ENCODE measurements at places on chromosomes 13 and 19.

GRCh38 chr19:1134431-1134830 is 30.6 kb downstream of the GPX4 start:
- DNase-seq, result peak; percentile 41

DNA sequence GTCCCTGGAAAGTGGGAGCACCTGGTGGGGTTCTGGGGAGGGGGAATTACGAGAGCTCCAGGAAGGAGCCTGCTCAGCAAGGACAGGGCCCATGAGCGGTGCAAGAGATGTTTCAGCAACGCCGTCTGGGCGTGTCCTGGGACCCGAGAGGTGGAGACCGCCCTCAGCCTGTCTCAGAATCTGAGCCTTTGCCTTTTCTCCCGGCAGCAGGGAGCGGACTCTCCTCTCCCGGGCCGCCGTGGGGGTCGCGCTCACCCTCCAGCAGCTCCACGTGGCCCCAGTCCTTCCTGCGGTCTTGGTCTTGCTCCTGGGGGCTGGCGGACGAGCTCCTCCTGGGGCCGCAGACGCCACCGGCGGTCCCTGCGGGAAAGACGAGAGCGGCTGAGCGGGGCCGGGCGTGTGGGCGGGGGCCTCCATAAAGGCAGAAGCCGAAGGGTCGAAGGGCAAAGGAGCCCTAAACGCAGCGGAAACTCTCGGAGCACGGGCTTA is 714 bp downstream of the POLRMT start:
- DNase-seq, result peak; percentile 75

DNA sequence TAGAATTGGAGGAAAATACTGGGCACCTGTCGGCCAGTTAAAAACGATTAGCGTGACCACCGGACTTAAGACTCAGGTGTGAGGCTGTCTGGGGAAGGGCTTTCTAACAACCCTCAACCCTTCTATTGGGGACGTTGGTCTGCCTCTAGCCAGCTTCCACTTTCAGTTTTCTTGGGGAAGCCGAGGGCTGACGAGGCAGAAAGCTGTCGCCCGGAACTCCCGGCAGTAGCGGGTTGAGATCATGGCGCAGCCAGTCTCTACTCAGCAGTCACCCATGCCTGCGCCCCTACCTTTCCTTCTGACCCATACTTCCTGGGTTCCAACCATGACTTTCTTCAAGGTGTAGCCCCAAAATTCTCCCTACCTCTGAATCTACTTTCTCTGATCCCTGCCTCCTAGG is 1424.1 kb downstream of the SLITRK1 start:
- DNase-seq, result no peak

DNA sequence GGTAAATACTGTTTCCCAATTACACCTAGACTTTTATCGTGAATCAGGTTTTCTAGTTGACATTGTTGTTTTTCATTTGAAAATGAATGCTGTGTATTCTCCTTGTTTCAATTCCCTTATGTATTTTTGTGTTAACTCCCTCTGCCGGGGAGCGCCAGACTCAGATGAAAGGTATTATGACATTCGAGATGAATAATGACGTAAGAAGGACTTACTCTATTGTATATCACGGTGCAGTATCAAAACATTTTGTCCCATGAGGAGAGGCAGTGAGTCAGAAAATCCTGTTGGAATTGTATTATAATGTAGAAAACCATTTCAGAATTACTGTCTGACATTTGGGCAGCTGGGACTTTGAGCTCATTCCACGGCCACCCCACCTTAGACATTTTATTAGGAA is 61.6 kb downstream of the LRCH1 start:
- no peak for DNase-seq

GRCh38 chr19:41700381-41701195 is 7.8 kb upstream of the CEACAM5 start:
- no peak for DNase-seq

GRCh38 chr19:17447704-17448130 is 751 bp downstream of the TMEM221 start:
- no peak for DNase-seq

DNA sequence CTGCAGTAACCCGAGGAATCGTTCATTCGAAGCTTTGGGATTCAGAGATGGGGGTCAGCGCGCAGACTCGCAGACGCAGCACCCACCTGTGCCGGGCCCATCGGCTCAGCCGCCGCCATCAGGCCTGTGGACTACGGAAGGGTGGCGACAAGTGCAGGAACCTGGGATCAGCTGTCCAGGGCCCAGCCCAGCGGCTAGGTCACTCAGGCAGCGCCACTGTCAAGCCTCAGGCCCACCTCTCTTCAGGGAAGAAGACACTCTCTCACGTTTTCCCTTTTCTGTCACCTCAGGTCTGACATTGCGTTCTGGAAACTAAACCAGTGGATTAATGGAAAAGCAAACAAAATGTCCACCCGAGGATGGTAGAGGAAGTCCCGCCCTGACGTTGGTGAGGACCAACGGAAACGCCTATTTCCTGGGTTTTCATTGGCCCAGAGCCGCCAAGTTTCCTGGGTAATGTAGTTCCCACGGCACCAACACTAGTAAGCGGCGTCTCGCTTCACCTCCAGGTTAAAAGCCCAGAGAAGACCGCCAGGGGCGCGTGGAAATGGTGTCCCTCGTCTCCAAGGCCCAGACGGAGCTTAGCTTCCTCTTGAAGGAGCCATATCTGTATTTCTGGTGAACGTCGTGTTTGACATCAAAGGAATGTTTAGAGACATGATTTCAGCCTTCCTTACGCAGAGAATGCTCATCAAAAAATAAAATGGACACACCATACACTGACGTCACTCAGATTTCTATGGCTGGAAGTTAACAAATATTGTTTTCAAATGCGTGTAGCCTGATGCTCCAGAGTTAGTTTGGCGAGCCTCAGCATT is at the start of gene ZNF772:
Gene ZNF772, minus strand, starts transcription at position 376 of the 818 bp plus-strand sequence. Its CDS starts 257 bp downstream, at position 119.
- peak; percentile 96 for DNase-seq

DNA sequence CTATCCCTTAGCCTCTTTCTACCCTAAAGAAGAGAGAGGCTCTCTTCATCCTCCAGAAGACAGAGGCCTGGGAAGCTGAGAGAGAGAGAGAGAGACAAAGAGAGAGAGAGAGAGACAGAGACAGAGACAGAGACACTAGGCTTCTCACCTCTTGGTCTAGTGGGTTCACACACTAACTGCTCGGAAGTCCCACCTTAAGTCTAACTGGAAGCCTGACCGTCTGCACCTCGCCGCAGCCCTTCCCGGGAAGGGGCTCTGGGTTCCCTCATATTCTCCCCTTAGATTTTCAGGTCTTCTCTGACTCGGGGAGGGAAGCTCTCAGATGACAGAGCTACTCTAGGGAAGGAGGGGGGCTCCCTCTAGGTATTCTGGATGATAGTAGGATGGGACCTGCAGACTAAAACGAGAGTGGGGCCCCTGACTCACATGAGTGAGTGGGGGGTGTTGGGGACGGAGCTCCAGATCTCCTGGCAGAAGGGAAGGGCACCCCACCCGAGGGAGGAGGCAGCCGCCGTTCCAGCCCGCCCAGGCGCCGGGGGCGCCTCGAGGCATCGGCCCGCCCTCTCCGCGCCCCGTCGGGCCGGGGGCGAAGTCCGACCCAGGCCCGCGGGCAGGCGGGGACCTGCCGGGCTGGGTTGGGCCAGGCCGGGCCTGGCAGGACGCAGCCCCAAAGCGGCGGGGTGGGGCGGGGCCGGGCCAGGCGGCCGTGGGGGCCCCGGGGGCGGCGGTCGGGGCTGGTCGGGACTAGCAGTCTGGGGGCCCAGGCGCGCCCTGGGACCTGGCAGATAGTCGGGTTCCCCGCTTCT is 2.0 kb upstream of the JUNB start:
- DNase-seq, result no peak
